ENCODE measurements at places on chromosomes 7 and 10.

GRCh38 chr7:44990109-44991023, 9.6 kb upstream of the CCM2 start:
- DNase-seq, result no peak

DNA sequence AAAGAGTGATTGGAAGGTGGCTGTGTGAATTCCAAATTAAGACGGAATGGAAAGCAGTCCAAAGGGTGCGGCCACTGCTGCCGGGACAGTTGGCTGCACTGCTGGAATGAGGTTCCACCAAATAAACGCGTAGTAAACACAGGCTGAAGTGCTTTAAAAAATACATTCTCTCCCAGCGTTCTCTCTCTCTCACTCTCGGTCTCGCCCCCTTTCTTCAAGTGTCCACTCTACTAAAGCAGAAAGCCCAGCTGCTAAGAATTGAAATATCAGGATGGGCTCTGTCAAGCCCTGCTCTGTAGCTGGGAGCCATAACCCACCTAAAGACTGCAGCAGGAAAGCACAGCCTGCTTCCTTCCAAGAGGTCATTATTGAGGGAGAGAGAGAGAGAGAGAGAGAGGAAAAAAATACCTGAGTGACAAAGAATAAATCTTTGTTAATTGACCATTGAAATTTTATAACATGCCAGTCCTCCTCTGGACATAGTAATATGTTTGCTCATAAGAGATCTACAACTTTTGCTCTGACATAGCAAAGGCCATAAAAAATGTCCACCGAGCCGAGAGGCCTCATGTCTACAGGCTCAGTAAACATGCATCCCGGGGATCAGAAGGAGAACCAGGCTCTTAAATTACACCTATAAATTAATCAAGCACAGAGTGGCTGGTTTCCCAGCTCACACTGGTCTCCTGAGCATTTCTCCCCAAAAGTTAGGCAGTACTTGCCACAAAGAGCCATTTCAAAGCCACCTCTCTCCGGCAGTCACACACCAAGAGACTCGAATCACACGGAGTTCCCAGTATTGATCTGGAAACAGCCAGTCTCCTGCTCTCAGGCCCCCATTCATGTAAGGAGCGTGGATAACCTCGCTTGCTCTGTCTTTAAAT, 72.8 kb downstream of the FGFR2 start:
- no peak for DNase-seq

- no peak for DNase-seq
Measured at GRCh38 chr10:120931423-120931822, 80.3 kb downstream of the WDR11 start.

DNA sequence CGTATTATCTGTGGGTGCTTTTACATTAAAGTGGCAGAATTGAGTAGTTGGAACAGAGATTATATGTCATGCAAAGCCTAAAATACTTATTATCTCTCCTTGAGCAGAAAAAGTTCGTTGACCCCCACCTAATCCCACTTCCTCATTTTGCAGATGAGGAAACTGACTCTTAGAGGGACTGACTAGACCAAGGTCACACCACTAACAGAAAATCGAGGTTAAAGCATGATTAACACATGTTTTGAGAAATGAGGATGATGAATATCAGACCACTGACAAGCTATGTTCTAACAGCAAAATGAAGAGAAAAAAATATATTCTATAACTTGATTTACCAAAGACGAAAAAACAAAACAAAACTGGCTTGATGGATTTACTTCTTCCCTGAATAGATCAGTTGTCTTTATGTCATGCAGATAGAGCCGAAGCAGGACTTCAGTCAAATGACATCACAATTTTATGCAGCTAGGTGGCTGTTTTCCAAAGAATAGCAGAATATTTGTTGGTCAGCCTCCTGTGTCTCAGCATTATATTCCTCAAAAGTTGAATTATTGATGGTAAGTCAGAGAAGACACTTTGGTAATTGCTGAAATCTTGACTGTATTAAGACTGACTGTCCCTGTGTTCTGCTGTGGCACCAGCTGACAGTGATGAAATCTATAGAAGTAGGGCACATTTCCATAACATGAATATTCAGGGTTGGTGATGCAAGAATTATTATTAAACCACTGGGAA, 24.2 kb upstream of the SMIM30 start:
- DNase-seq, result no peak

DNA sequence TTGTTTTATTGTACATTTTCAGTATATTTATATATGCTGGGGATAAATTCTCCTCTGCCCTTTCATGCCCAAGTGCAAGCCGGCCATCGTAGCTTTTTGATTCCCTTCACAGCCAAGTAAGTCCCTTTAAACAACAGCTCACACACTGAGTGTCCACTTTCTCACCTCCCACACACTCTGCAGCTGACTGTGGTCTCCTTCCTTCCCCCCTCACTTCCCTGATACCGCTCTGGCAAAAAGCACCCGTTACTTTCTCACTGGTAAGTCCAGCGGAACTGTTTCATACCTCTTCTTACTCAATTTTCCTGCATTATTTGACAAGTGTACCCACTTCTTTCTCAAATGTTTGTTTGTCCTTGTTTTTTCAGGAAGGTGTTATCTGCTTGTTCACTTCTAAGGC, 35.2 kb downstream of the MGAM start:
- DNase-seq, result no peak

GRCh38 chr10:35533565-35533964, 71.6 kb upstream of the GJD4 start:
- no peak for DNase-seq

DNA sequence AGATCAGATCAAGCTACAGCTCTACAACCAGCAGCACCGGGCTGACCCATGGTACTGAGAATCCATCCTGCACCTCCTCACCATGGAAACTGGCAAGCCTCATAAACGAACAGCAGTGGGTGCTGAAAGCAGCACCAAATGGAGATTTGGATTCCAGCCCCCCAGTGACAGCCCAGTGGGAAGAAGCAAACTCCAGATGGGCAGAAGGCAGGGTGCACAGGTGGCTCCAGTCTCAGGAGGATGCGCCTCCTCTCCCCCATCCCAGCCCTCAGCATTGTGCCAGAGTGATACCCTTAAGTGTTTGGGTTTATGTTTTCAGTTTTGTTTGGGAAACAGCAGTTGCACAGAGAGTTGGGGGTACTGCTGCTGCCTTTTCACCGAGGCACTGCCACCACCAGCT, 20.6 kb upstream of the SMO start:
- DNase-seq, result no peak

DNA sequence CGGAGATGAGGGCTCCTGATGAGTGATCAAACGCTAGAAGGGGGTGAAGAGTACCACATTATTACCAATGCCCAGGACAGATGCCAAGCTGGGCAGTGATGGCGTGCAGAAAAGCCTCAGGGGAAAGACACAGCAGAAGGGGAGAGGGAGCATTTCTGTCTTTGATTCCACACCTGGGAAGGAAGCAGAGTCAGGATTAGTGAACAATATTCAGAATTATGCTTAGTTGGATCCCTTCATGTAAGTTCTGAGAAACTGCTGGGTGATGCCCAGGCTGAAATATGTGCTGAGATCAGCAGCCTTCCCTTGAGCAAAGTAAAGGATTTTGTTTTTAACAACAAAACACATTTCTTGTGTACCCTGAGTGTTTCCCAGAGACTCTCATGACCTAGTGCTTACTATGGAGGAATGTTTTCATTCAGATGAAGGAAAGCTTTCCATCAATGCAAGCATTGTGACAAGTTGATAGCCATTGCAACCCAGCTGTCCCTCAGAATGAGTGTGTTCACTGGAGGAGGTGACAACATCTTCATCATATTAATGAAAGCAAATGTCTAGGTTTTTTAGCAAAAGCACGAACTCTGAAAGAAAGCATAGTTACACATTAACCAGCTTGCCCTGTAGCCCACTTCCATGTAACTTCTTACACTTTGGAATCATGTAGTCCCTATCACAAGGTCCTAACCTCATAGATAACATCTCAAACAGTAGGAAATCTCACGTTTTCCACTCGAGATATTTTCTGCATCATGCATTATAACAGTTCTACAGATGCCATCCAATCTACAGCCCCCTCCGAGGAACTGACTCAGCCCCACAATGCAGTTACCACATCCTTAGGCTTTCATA, 23.8 kb upstream of the AKR1C1 start:
- DNase-seq, result no peak

DNA sequence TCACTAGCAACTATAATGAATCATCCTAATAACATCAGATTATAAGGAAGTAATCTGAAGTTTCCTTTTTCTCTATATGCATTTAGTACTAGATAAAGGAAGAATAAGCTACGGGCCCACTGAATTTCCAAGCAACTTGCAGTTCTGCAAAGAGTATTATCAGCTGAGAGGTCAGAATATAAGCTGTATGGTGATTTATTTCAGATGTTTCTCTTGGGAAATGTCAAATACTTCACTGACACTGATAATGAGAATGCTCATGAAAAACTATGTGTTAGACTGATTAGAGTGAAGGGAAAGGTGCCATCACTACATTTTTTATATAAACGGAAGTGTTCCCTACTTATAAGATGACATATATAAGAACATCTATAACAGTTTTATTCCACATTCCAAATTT, 251.2 kb upstream of the HGF start:
- DNase-seq, result no peak

DNA sequence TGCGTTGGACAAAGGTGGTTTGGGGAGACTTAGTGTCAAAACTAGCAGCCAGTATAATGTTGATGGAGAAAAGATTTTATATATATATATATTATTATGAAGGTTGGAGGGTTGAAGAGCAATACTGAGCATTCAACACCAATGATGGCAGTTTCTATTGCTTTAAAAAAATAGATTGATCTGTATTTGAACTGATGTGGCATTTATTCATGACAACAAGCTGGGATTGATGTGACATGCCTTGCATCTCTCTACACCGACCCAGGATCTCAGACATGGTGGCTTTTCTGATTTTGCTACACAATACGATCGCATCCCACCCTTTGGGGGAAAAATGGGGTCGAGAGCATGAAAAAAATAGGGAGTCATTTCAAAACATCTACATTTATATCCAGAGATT, 175.4 kb downstream of the POU6F2 start:
- no peak for DNase-seq

- no peak for DNase-seq
Measured at GRCh38 chr10:55141892-55142291, 340.9 kb upstream of the PCDH15 start.

Data from left forelimb (tissue), 1 donor.